Suppressor macrophage treated with lipopolysaccharide for 4 hours (primary cell): ENCODE measurements at places on chromosomes 1 and 21.
A peak's percentile ranks its signal among the peaks of the same experiment; 100 is the strongest.

GRCh38 chr1:35586808-35587207 lies 13.7 kb downstream of the TFAP2E start:
- DNase-seq = no peak

DNA sequence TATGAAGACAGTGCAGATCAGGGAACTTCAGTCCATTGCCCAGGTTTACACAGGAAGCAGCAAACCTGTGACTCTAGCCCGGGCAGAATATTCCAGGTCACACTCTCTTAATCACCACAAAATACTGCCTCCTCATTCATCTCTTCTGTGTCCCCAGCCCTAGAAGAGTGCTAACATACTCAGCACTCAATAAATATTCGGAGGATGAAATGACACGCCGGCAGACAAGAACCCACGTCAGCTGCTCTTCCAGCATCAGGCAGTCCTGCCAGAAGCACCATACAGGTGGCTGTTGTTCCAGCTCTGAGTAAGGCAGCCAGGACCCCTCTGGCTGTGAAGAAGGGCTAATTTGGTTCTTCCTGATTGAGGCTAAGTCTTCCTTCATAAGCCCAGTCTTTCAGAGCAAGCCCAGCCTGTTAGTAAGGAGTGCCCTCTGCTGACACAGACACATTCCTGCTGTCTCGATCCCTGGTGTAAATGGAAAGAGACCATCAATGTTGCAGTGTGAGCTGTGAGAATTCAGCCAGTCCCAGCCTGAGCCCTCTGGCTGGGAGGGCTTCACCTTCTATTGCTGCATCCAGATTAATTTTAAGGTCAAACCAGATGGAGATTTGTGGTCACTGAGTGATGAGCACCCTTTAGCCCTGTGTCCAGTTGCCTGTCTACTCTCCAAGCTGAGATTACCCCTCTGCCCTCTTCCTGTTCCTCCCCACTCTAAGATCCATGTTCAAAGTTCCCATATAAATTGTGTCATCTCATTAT lies 45.0 kb upstream of the KIRREL1 start:
- peak; percentile 75 for DNase-seq

DNA sequence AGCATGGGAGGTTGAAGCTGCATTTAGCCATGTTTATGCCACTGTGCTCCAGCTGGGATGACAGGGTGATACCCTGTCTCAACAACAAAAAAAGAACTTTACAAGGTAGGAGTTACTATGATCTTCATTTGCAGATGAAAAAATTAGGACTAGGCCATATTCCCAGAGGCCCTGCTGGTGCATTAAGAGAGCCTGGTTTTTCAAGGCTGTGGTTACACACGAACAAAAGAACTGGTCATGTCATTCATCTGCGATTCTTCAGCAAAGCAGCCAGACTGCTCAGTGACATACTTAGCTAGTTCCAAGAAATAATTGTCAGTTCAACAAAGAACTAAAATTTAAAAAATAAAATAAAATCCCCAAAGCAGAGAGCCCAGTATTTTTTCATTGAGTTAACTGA lies 66.1 kb upstream of the SLC22A15 start:
- no peak for DNase-seq

DNA sequence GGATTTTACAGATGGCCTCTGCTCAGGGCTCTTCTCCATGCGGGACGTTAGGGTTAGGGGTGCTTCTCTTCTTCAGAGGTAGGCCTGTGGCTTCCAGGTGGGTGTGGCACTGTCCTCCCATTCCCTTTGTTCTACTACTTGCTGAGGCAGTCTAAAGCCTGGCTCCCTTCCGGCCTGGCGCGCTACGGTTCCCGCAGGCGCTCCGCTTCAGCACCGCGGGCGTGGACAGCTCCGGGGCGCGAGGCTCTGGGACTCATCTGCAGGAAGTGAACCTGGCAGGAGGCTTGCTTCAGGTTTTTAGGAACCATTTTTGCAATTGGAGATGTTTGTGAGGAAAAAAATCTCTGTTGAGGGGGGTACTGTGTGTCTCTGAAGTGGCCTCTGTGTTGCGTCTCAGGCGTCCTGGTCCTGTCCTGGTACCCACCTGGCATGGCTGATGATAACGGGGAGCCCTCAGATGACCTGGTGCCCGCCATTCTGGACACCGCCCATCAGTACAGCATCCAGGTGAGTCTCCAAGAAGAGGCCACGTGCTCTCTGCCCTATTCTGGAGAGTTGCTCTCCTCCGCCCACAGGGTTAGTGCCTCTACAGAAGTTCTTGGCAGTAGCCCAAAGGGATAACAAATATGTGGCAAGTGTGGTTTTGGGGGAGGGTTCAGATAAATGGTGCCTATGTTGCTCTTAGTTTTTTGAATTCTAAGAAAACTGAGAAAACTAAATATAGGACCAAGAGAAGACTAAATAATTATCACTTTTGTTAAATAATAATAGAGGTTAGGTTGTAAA lies 1.9 kb downstream of the MANEAL start:
- peak; percentile 39 for DNase-seq

GRCh38 chr1:12665511-12665910 lies 21.6 kb downstream of the AADACL4 start:
- no peak for DNase-seq

DNA sequence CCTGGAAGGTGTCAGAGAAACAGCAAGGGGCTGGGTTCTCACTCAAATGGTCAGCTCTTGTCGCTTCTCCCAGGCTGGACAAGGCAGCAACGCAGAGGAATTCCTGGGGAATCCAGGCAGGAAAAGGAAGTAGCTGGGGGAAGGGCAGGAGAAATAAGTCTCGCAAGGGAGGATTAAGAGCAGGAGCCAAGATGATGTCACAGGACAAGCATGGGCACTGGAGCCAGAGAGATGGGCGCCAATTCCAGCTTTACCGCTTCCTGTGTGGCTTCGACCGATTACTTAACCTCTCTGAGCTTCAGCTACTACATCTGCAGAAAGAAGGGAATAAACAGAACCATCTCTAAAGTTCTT lies 70.5 kb downstream of the SSBP3 start:
- DNase-seq = no peak

- DNase-seq = peak; percentile 63
These were observed 612.9 kb downstream of the PTPRU start for GRCh38 chr1:29849038-29849750.

- peak; percentile 83 for DNase-seq
These were observed 16.3 kb upstream of the CDK18 start for GRCh38 chr1:205488074-205488723.
